ENCODE measurements at places on chromosomes 3 and 15. TPM values are rescaled to one million over a fixed set of nuclear protein-coding genes. Genes with fewer than 3 reads are reported as not detected.

GRCh38 chr3:143830063-143830462 is 18.2 kb downstream of the SLC9A9 start:
- H3K36me3 ChIP-seq, result no peaks in the 10 kb centered on the region
- H3K27ac ChIP-seq, result no peak overlapping the region
- H3K4me1 ChIP-seq, result peaks cover 3% of the 10 kb centered on the region
- no peak for DNase-seq
- no peak overlapping the region for H3K4me3 ChIP-seq
- no peaks in the 10 kb centered on the region for H3K27me3 ChIP-seq

DNA sequence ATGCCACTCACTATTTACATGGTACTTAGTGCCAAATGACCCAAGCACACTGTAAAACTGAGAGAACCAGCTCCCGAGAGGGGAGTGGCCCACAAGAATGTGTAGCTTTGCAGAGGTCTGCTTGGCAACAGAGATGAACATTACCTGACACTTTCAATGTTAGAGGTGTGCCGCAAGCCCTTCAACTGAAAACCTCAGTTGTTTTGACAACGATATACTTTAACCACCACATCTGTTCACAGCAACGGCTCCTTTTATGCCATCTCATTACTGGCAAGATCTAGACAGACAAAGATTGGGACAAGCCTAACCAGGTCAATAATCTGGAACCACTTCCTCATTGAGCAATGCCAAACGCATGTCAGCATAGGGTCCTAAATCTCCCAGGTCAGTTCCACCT is 23.7 kb downstream of the NEK10 start:
- no peaks in the 10 kb centered on the region for H3K27me3 ChIP-seq
- DNase-seq, result no peak
- H3K4me1 ChIP-seq, result no peaks in the 10 kb centered on the region
- H3K36me3 ChIP-seq, result no peaks in the 10 kb centered on the region
- peak overlapping the region; percentile 51 for H3K4me3 ChIP-seq
- H3K27ac ChIP-seq, result peak overlapping the region; percentile 78

DNA sequence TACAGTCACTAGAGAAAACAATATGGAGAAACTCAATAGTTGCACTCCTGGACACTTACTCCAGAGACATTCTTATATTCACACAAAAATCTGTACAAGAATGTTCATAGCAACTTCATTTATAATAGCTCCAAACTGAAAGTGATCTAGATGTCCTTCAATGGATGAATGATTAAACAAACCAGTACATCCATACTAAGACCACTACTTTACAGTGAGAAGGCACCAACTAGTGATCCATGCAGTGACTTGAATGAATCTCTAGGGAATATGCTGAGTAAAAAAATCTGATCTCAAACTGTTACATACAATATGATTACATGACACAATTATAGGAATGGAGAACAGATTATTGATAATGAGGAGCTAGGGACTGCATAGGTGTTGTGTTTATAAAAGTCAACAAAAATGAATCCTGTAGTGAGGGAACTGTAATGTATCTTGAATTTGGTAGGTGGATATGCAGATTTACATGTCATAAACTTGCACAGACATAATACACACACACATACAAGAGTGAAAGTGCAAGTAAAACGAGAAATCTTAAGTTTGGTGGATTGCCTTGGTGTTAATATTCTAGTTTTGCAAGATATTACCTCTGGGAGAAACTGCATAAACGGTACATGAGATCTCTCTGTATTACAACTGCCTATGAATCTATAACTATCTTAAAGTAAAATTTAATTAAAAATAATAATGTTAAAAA is 85.7 kb downstream of the SPATA16 start:
- H3K36me3 ChIP-seq, result no peaks in the 10 kb centered on the region
- no peak for DNase-seq
- no peaks in the 10 kb centered on the region for H3K4me1 ChIP-seq
- H3K27ac ChIP-seq, result no peak overlapping the region

Gene MUSTN1
- total RNA-seq, result 1.8 TPM

All from type B pancreatic cell (in vitro differentiated cells).